ENCODE measurements at places on chromosomes 4 and X.

- DNase-seq, result no peak
Measured at GRCh38 chrX:42131856-42132255, 208.5 kb upstream of the CASK start.

DNA sequence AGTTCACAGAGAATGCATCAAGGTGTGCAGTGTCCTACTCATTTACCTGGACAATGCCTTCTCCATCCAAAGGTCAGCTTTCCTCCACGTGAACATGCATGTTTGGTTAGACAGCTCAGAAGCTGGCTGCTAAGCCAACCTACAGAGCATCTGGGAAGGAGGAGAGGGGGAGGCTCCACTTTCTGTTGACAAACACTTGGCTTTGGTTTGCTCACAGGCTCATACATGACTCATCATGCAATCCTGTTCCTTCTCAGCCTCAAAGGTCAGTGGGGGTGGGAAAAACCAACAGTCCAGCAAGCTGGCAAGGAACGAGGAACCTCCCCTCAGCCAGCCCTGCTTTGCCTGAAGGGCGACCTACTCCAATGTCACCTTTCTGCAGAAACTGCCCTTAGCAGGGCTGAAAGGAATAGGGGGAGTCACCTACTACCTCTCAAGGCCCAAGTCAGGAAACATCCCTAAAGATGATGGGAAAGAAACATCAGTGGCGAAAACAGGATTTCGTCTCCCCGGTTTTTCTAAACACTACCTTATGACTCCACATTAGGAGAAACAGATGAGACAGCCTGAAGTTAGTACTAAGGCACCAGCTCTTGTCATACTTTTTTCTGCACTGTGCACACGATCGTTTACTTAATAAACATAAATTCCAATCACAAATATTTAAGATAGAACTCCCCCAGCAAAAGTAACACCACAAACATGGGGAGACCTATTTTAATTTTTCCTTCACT lies 37.9 kb downstream of the RELL1 start:
- DNase-seq, result peak; percentile 94

- DNase-seq, result no peak
Measured at GRCh38 chr4:57324673-57325307, 214.6 kb upstream of the IGFBP7 start.

- peak; percentile 81 for DNase-seq
Measured at GRCh38 chrX:107716816-107717700, 58.5 kb downstream of the TSC22D3 start.

GRCh38 chr4:143381189-143382118 lies 44.8 kb downstream of the GAB1 start:
- peak; percentile 95 for DNase-seq

DNA sequence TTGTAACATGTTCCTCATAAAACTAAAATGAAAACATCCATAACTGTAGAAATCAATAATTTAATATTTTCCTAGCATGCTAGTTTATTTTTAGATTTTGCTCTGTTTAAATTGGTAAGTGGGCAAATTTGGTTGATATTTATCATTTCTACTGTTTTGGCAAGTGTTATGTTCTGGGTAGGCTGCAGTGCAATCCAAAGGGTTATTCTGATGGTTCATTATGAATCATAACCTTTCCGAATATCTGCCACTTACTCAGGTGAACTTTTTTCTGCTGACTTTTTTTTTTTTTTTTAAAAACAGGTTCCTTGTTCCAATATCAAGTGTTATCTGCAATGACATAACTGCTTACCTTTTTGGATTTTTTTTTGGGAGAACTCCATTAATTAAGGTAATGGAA lies 52.0 kb downstream of the CDS1 start:
- no peak for DNase-seq

DNA sequence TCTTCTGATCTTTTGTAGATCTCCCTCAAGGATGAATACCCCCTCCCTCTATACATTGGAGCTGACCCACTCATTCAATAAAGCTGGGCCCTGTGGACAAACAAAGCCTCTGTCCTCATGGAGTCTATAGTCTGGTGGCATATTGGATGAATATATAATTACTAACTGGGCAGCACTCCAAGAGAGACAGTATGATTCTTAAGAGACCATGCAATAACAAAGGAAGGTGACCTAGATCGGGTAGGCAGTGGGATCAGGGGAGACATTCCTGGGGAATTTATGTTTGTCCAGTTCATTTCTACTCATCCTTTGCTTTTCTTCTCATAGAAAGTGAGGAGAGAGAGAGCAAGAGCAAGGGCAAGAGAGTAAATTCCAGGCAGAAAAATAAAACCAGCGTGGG lies 23.5 kb upstream of the CXCL13 start:
- no peak for DNase-seq

DNA sequence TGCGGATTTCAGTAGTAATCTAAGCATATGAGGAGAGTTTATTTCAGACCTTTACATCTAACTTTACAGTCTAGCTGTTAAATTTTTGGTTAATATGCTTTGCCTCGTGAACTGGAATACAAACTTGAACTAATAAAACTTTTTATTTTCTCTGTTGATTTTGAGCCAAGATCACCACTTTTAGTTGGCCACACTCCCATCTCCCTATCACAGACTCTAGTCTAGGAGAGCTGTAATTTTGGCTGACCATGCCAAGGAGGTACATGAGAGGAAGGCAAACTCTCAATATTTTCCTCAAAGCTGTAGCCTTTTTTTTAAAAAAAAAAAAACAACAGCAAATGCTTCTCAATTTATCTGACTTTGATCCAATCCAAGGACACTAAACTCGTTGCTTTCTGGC lies 597.5 kb upstream of the PCDH7 start:
- no peak for DNase-seq

GRCh38 chr4:176874721-176875445 lies 82.2 kb upstream of the VEGFC start:
- no peak for DNase-seq

- DNase-seq, result no peak
Measured at GRCh38 chr4:150679765-150680343, 97.9 kb downstream of the MAB21L2 start.

- DNase-seq, result no peak
Measured at GRCh38 chrX:24148121-24148520, 1.4 kb upstream of the ZFX start.

GRCh38 chr4:78493731-78494130 lies 57.8 kb upstream of the ANXA3 start:
- DNase-seq, result no peak

- DNase-seq, result peak; percentile 42
Measured at GRCh38 chrX:120664081-120664480, 34.2 kb upstream of the C1GALT1C1 start.

DNA sequence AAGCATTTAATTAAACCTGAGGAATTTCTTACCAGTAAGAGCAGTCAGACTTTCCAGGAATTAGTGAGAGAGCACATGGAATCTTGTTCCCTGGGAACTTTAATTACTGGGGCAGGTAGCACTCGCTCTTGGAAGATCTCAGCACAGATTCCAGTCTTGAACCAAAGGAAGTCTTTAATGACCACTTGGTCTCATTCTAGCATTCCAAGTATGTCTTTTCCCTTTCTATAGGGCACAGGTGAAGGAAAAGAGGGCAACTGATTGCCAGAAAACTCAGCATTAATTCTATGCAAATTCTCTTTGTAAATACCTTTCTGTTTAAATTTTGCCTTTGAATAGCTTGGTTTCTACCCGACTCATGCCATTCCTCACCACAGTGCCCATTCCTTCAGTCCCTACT lies 236.6 kb downstream of the LDB2 start:
- no peak for DNase-seq

- peak; percentile 49 for DNase-seq
Measured at GRCh38 chr4:42654631-42655268, 2.2 kb downstream of the ATP8A1 start.

GRCh38 chrX:97682991-97683840 lies 799.5 kb downstream of the RPA4 start:
- DNase-seq, result no peak

GRCh38 chr4:71296945-71297344 lies 41.9 kb upstream of the SLC4A4 start:
- DNase-seq, result no peak

- no peak for DNase-seq
Measured at GRCh38 chr4:146179784-146180370, 4.4 kb downstream of the LSM6 start.

DNA sequence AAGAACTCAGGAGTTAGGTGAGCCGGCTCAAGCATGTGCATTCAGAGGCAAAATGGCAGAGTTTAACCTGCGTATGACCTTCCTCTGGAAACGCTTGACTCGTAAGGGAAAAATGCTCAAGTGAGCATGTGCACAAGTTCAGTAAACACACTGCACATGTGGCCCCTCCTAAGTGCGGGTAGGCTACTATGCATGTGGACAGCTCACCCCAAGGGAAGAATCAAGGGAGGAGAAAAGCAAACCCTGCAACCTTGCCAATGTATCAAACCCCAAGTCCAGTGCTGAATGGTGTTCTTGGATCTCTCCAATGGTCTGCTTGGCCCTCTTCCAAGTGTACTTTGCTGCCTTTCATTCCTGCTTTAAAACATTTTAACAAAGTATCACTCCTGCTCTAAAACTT lies 407.1 kb downstream of the ADAM29 start:
- DNase-seq, result no peak

- DNase-seq, result no peak
Measured at GRCh38 chrX:140815868-140816267, 106.3 kb downstream of the LINC00632 start.

DNA sequence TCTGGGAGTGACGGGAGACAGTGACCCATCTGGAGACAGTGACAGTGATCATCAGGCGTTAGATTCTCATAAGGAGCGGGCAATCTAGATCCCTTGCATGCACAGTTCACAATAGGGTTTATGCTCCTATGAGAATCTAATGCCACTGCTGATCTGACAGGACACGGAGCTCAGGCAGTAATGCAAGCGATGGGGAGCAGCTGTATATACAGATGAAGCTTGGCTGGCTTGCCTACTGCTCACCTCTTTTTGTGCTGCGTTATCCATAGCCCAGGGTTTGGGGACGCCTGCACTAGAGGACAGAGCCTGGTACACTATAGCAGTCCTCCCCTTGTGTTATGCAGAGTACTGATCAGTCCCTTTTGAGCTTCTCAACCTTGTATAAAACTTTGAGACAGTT lies 23.5 kb downstream of the NFKB1 start:
- no peak for DNase-seq

- DNase-seq, result no peak
Measured at GRCh38 chrX:78957049-78957767, 12.0 kb downstream of the P2RY10 start.

GRCh38 chr4:6714954-6715353 lies 1.0 kb upstream of the BLOC1S4 start:
- no peak for DNase-seq

GRCh38 chr4:39083164-39083563 lies 21.1 kb downstream of the KLHL5 start:
- DNase-seq, result peak; percentile 84

DNA sequence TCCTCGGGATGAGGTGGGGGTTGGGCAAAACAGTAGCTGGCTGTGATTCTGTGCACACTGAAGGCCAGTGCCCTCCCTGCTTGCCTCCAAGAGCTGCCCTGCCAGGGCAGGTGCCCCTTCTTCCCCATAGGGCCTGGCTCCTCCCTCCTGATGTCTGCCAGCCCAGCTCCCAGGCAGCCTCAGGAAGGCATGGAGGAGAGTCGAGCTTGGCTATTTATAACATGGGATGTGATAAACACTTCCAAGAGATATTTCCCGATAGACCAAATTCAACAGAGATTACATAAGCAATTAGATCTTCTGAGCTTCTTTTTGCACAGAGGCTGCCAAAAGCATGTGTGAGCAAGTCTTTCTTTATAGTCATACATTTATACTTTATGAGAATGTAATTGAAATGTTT lies 45.3 kb upstream of the PJA1 start:
- no peak for DNase-seq

- peak; percentile 69 for DNase-seq
Measured at GRCh38 chr4:15677507-15677988, 4.1 kb upstream of the FAM200B start.

- DNase-seq, result no peak
Measured at GRCh38 chrX:47501226-47502074, 18.4 kb upstream of the ZNF41 start.

GRCh38 chrX:113982766-113983165 lies 601.1 kb upstream of the HTR2C start:
- no peak for DNase-seq

- no peak for DNase-seq
Measured at GRCh38 chr4:114282937-114283336, 303.5 kb upstream of the ARSJ start.
